ENCODE measurements at places on chromosomes 11 and 22.

- no peak for DNase-seq
These were observed 21.2 kb downstream of the CSF2RB start for GRCh38 chr22:36934418-36935312.

- no peak for DNase-seq
These were observed 19.8 kb downstream of the LRP4 start for GRCh38 chr11:46898396-46899095.

GRCh38 chr22:44571566-44572413, 73.8 kb upstream of the RTL6 start:
- DNase-seq, result peak; percentile 54

DNA sequence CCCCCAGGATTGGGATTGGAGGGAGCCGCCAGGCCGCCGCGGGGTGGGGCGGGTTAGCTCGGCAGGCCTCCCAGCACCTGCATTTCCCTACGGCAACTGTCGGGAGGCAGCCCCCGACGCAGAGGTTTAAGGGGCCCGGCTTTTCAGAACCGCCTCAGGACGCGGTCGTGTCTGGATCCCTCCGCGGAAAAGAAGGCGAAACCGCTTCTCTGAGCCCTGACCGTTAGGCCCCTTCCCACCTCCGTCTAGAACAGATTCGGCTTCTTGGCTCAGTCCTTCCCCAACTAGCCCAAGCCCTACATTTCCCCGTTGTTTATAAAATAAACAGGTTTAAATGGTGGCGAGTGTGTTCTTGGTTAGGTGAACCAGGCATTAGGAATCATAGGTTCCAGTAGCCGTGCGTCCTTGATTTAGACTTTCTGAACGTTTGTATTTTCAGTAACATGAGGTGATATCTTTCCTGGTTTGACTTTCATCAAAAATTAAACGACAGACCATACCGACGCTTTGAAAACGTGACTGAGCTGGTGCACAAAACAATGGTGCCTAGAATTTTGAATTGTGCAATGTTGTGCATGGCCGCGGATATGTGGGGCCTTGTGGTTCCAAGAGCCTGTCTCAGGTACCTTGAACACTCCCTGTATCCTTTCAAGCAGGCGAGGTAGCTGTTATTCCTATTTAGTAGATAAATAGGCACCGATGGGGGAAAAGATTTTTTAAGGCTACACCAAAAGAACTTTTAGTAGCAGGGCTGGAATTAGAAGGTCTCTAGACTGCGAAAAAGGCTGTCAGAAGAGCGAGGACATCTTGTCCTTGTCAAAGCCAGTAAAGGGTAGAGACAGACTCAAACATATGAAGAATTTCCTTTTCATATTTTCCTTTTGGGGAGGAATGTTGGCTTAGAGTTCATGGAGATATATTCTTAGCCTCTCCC, 1.2 kb upstream of the HSPA8 start:
- no peak for DNase-seq

DNA sequence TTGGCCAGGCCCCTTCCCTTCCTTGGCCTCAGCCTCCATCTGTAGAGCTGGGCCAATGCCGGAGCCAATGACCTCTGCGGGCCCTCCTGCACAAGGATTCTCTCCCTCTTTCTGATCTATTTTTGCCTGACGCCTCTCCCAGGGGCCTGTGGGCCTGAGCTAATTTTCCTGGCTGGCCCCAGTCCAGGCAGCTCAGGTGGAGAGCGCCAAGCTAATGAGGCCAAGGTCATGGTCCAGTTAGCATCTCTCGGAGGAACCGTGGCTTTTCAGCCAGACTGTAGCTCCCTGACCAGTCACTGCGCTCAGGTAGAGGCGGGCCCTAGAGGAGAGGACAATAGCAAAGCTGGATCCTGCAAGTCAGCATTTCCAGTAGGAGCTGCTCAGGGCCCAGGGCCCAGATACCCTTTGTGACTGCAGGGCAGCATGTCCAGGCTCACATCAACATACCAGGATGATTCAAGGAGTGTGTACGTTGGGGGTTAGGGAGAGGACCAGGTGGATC, 43.5 kb downstream of the APOL3 start:
- no peak for DNase-seq

DNA sequence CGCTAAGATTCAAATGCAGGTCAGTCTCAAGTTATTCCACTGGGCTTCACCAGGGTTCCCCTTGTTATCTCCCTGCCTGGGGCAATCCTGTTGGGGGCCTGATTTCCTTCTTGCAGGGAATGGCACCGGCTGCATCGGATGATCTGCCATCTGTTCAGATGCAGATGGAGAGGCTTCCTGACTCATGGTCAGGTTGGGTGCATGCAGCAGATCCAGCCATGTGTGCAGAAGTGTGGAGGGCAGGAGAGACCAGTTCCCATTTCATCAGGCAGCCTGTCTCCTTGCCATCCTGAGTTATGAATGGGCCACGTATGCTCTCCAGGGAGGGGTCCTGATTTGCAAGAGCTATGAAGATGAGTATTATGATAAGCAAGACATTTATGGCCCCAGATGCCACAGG, 161.2 kb upstream of the PLET1 start:
- no peak for DNase-seq

- DNase-seq, result no peak
These were observed 522 bp downstream of the RHOG start for GRCh38 chr11:3840004-3840869.

DNA sequence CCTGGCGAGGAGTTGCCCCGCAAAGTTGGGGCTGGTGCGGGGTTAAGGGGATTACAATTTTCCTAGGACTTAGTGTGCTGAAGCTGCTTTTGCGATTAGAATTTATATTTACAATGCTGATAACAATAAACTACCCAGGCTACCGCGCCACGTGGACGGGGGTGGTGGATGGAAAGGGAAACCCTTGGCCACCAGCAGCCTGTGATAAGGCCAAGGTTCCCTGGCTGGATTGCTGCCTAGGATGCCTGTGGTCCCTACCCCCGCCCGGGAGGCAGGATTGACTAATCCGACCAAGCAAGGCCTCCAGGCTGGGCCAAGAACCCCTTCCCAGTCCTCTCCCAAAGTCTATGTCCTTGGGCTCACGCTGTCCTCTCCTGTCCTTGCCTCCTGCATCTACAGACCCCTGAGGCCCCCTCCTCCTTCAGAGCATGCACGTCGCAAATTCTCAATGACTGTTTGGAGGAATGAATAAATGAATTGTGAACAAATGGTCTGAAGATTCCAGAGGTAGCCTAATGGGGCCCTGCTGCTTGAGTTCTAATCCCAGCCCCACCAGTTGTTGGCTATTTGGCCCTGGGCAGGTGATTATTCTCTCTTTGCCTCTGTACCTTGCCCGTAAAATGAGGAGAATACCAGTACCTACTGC, 7.6 kb upstream of the CHKA start:
- no peak for DNase-seq

DNA sequence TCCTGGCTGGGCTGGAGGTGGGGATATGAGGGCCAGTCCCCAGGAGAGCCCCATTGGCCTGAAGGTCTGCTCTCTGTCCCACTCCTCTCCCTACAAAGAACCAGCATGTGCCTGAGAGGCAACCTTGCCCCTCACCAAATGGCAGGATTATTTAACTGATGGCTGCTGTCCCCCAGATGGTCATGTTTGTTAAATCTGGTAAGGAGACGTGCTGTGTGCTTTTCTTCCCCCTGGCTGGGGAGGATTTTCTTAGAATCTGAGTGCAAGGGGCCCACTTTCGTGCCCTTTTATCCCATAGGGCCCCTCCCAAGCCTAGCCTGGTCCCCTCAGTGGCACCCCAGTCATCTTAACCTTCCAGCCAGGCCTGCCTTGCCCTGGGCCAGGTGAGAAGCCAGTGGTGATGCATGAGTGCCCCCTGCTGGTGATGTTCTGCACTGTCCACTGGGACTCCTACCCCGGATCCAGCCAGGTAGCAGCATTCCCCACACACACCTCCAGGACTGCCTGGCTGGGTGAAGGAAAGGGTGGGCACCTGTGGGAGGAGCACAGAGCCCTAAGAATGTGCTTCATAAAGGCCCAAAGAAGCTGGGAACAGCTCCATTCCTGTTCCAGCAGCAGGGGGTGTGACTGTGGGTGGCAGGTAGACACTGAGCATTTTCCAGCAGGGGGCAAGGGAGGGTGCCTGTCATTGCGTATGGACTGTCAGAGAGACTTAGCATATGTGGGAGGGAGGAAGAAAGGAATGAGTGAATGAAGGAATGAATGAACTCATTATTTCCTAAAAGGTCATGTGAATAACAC, 28.9 kb downstream of the MFNG start:
- DNase-seq, result no peak

GRCh38 chr11:8654503-8654902, 28.0 kb downstream of the TRIM66 start:
- no peak for DNase-seq

GRCh38 chr11:34707462-34707840, 86.6 kb downstream of the EHF start:
- DNase-seq, result no peak

DNA sequence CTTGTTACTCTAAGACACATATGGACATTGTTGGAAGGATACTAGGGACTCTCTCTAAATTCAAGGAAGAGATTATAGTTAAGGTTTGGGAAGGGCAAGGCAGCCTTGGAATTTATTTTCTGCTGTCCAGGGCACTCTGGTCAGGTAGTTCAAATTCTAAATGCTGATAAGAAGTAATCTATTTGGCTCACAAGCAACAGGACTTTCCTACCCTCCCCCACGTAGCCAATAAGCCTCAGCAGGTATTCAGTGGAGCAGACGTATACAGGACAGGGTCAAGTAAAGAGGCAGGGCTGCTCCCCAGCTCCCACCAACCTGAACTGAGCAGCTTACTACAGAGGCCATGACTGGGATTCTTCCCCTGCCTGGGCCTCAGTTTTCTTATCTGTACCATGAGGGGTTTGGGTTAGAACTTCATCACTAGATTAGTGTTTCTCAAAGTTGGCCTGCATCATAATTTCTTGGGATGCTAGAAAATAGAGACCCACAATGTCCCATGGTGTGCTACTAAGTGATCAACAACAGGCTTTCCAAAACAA, 6.1 kb upstream of the INSC start:
- DNase-seq, result no peak

Measured in vagina (tissue), 2 donors.